CD4-positive, alpha-beta T cell treated with Interleukin-10 for 1 hour (primary cell): ENCODE measurements at places on chromosomes 2 and 18.

DNA sequence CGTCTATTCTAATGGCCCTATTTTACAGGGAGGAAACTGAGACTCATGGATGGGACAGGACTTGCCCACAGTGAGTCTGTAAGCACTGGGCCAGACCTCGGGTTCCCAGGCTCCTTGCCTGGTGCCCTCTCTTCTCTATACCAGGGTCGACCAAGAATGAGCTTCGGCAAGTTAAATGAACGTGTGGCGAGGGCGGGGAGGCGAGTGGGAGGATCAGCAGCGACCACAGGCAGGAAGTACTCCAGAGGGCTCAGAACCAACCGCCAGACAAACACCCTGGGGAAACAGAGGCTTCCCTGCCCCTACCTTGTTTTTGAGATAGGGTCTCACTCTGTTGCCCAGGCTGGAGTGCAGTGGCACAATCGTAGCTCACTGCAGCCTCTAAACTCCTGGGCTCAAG is 177.7 kb upstream of the SMAD2 start:
- no peak for DNase-seq

- no peak for DNase-seq
These were observed 76.2 kb upstream of the ZNF532 start for GRCh38 chr18:58788470-58788869.

DNA sequence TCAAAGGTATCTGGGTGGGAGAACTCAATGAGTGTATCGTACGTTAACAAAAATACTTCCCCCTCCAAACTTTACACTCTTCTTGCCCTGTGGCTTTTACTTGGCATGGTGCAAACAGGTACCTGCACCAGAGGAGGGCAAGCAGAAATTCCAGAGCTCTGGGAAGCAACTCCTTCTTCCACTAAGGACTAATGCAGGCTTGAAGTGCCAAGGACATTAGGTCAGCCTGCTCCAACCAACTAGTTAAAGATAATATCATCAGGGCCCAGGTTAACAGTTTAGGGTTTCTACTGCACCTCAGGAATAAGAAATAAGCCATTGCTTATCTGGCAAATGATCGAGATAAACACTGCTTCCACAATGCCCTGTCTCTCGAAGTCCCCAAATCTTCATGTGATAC is 70.4 kb downstream of the LRPPRC start:
- DNase-seq = no peak

DNA sequence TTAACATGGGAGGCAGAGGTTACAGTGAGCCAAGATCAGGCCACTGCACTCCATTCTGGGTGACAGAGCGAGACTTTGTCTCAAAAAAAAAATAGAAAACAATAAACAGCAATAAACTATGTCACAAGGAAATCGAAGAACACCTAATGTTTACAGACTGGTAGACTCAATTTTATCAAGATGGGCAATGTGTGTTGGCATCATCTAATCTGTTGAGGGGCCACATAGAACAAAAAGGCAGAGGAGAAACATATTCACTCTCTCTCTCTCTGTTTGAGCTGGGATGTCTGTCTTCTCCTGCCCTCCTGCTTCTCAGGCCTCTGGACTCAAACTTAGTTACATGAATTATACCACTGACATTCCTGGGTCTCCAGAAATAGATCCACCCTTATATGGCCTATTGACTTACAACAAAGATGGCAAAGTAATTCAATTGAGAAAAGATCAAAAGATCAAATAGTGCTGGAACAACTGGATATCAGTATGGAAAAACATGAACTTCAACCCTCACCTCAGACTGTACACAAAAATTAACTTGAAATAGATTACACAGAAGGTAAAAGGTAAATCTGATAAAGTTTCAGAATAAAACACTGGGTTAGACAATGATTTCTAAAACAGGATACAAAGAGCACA is 703.8 kb upstream of the CRIM1 start:
- no peak for DNase-seq

DNA sequence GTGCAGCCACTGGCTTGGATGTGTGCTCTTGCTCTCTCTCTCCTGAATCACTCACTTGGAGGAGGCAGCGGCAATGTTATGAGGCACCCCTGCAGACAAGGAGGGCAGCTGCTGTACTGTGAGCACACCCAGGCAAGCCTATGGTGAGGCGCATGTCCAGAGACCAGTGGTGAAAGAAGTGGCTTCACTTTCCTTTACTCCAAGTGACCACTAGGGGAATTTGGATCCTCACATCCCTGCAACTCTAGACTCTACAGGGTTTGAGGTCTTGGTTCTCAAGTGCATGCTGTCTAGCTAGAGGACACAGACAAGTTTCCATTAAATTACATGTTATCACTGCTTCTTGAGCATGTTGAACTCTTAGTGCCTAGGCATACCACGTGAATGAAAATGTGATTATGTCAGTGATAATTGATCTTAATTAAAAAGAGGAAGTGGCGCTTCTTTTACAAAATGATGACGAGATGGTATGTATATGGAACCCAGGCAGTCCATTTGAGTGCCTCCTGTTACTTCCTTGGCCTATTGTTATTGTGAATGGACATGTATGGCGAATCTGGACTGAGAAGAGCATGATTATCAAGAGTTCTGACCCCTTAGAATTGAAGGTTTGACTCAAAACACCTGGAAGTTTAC is 181.0 kb upstream of the CDH2 start:
- DNase-seq = no peak

DNA sequence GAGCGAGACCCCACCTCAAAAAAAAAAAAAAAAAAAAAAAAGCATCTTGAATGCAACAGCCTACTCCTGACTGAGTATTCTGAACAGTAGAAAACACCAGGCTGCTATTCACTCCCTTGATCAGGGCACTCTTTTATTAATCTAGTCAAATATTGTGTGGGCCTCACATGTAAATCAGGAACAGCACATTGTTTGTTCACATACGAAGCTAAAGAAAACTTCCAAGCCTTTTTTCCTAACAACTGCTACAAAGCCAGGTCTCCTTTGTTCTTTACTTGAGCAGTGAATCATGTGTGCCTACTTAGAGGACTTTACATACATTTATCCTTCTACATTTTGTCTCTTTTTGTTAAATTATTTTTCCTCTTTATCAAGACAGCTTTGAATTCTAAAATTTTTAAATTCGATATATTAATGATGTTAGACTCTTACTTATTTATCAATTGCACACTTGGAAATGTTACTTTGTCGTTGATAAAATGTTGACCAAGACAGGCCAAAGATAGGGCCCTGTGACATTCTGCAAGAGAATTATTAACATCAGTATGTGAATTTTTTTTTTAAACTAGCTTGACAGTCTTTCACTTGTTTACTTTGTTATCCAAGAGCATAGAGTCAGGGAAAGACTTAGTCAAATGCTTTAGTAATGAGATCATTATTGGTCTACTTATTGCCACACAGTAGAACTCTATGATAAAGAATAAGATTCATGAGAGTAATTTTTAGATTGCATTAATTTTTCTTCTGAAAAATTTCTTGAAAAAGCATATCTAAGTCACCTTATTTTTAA is 13.2 kb downstream of the SPATS2L start:
- no peak for DNase-seq

GRCh38 chr18:74905247-74905646 is 303.7 kb downstream of the PTGR3 start:
- no peak for DNase-seq

GRCh38 chr2:67532387-67532786 is 135.3 kb downstream of the ETAA1 start:
- DNase-seq = no peak

DNA sequence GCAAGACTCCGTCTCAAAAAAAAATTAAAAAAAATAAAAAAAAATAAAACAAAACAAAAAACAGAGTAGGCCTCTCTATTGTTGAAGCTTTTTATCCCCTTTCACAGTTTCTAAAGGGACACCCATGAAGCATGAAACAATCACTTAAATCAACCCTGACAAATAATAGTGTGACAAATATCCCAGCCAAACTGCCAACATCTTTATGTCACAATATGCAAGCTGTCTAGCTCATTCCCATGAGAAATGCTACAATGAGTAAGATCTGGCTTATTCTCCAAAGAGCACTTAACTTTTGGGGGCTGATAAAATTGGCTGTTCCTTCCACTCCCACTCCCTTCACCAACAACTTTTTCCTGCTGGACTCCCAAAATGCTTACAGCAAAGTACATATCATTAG is 21.7 kb upstream of the ABCA12 start:
- no peak for DNase-seq

GRCh38 chr2:197198890-197199289 is 111.7 kb downstream of the ANKRD44 start:
- peak; percentile 94 for DNase-seq

GRCh38 chr18:38751898-38752297 is 1186.3 kb upstream of the CELF4 start:
- no peak for DNase-seq

DNA sequence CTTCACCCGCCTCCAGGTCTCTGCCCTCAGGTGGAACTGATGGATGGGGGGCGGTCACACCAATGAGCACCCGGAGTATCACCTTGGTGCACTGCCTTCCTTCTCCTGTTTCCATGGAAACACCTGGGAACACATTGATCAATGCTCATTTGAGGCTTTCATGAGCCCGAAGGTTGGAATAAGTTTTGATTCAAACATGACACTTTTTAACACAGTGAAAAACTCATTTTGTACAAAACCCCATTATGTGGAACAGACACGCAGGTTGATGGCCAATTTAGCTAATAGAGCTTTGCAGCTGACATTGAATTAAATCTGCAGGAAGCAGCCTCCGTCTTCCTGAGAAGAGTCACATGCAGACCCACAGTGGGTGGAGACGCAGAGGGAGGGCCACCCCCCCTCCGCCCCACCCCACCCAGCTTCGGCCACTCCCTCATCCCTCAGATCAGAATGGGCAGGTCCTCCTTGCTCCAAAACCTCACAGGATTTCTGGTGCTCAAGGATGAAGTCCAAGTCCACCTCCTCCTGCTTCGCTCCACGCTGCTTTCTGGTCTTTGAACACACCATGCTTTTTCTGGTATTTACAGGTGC is 96.0 kb upstream of the MYCN start:
- DNase-seq = no peak

DNA sequence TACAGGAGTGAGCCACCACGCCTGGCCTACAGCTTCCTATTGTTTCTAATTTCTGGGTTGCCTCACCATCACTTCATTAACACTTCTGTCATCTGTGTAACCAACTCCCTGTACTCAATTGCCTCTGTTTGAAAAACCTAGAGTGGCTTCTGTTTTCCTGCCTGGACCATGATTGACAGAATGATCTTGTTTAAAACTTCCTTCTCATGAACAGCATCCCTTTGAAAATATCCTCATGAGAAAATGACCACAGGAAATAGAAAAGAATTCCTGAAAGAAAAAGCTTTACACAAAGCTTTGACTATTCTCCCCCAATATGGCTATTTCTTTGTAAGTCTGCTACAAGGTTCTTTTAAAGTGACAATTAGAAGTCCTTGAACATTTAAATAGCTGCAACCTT is 672.3 kb downstream of the ARHGAP15 start:
- DNase-seq = no peak

- DNase-seq = no peak
These were observed 24.6 kb downstream of the DOCK10 start for GRCh38 chr2:225017713-225018112.

GRCh38 chr2:9473985-9474360 is 378 bp upstream of the IAH1 start:
- DNase-seq = peak; percentile 75

GRCh38 chr18:69838620-69839411 is 108.9 kb downstream of the CD226 start:
- DNase-seq = no peak

DNA sequence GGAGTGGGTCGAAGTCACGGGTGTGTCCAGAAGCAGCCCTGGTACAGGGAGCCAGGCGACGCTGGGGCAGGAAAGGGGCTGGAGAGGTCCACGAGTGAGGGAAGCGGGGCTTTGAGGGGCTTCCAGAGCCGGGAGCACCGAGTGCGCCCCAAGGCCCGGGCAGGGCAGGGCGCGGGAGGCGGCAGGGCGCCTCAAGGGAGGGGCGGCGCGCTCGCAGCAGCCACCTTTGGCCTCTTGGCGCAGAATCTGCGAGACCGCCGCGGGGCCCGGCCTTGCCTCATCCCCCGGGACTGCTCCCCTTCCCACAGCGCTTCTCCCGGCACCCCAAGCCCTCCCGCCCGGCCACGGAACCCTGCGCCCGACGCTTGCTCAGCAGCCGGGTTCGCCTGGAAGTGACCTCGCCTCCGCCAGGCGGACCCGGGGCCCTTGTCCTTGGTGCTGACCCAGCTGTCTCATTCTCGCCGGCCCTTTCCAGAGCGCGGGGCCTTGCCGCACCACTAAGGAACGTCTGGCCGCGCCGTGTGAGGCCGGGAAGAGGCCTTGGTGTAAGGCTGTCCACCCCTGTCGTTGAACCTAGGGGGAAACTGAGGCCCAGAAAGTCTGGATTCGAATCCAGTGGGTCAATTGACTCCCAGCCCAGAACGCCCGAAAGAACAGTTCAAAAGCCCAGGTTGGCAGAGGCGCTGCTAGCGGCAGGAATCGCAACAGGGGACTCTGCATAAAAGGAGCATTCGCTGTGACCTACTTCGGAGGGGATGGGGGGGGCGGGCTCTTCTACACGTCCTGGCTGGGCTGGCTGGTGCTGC is 584 bp upstream of the DNER start:
- peak; percentile 8 for DNase-seq

- DNase-seq = no peak
These were observed 84.2 kb upstream of the GPC1 start for GRCh38 chr2:240351088-240351741.

DNA sequence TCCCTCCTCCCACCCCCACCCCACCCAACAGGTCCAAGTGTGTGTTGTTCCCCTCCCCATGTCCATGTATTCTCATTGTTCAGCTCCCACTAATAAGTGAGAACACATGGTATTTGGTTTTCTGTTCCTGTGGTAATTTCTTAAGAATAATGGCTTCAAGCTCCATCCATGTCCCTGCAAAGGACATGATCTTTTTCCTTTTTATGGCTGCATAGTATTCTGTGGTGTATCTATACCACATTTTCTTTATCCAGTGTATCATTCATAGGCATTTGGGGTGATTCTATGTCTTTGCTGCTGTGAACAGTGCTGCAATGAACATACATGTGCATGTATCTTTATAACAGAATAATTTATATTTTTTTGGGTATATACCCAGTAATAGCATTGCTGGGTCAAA is 12.3 kb upstream of the ASAP2 start:
- DNase-seq = no peak

DNA sequence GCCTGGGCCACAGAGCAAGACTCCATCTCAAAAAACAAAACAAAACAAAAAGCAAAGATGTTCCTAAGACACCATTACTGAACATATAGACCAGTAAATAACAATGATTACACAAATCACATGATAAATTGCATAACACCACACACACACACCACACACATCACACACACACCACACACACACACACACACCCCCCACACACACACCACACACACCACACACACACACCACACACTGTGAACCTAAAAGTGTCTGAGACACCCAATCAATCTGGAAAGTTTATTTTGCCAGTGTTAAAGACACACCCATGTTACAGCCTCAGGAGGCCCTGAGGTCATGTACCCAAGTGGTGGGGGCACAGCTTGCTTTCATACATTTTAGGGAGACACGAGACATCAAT is 62.6 kb upstream of the ASAP2 start:
- no peak for DNase-seq

- no peak for DNase-seq
These were observed 264.1 kb upstream of the THUMPD2 start for GRCh38 chr2:40043191-40043590.

GRCh38 chr2:119473621-119474370 is 42.1 kb downstream of the TMEM37 start:
- DNase-seq = no peak

- DNase-seq = peak; percentile 86
These were observed 27.2 kb downstream of the CDKL4 start for GRCh38 chr2:39216346-39217191.
